ENCODE measurements at places on chromosomes 4 and X.

DNA sequence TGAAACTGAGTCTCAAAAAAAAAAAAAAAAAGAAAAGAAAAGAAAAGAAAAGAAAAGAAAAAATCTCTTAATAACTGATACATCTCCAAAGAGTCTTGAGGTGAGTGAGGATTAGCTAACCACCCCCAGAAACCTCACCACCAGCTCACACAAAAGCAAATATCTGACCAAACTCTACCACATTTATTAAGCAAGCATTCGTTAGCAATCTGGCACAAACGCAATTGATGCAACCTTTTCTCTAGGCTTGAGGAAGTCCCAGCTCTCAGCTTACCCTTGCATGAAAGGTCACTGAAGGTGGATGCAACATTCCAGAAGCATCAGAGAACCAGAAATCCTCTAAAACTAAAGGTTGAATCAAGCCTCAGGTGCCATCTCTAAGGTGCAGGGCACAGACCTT is 231.9 kb upstream of the BCOR start:
- DNase-seq, result no peak

- no peak for DNase-seq
Observed at GRCh38 chr4:138689187-138689586, 326.4 kb upstream of the NOCT start.

- DNase-seq, result peak; percentile 58
Observed at GRCh38 chr4:52588771-52589591, 70.1 kb downstream of the USP46 start.

GRCh38 chr4:128285085-128285997 is 2.3 kb downstream of the PGRMC2 start:
- DNase-seq, result peak; percentile 31

GRCh38 chrX:107780525-107780924 is 3.0 kb downstream of the NCBP2L start:
- DNase-seq, result no peak

- peak; percentile 90 for DNase-seq
Observed at GRCh38 chrX:15988661-15989603, 134.3 kb upstream of the AP1S2 start.
